ENCODE measurements at places on chromosomes 12 and 14.

DNA sequence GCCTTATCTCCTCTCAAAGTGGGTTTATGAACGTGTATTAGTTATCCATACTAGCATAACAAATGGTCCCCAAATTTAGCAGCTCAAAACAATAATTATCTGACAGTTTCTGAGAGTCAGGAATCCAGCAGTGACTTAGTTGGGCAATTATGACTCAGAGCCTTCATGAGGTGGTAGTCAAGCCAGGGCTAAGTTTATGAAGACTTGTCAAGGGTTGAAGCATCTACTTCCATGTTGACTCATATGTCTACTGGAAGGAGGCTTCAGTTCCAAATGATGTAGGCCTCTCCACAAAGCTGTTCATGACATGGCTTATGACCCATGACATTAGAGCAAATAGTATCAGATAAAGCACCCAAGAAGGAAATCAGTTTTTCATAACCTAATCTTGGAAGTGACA is 73.2 kb downstream of the IPO8 start:
- no peak for DNase-seq

DNA sequence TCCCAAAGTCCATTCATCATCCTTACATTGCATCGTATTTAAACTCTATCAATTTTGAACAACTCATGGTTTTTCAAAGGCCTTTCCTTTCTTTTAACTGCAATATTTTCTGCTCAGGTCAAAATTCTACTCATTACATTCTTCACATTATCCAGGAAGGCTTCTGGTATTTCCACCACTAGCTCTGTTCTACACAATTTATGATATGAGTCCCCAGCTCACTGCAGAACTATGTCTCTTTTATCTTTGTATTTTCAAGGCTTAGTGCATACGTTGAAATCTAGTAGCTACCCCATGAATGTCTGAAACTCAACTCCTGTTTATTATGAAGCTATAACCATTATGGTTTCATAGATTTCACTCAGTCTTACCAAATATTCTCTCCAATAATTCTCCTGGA is 282.9 kb downstream of the DUSP6 start:
- DNase-seq = no peak

DNA sequence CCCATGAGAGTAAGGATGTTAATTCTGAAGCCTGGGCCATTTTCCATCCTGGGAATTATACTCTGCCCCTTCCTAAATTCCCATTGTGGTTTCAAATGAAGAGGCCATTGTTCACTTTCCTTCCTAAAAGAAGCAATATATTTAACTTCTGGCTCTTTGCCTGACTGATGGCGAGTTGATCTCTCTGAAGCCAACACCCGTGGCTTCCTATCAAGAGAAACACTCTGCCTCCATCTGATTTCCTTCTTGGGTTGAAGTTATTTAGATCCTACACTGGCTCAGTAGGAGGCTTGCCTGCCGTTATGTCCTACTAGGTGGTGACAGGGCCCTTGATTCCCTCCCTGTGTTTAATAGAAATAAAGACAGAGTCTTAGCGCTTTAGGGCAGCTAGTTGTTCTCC is 97.4 kb downstream of the PRKCH start:
- DNase-seq = peak; percentile 17

DNA sequence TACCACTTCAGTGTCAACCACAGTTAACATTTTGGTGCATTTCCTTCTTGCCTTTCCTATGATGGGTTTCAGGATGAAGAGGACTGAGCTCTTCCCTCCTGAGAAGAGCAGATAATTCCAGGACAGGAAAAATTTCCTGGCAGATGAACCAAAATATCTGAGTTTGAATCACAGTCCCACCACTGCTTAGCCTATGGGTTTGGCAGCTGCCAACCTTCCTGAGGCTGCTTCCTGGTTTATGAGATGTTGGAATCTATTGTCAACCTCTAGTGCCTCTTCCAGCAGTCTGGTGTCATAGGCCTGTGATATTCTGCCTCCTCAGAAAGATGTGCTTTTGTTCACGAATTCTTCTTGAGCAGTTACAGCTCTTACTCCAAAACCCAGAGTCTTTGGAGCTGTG is 197.4 kb upstream of the FRMD6 start:
- no peak for DNase-seq

DNA sequence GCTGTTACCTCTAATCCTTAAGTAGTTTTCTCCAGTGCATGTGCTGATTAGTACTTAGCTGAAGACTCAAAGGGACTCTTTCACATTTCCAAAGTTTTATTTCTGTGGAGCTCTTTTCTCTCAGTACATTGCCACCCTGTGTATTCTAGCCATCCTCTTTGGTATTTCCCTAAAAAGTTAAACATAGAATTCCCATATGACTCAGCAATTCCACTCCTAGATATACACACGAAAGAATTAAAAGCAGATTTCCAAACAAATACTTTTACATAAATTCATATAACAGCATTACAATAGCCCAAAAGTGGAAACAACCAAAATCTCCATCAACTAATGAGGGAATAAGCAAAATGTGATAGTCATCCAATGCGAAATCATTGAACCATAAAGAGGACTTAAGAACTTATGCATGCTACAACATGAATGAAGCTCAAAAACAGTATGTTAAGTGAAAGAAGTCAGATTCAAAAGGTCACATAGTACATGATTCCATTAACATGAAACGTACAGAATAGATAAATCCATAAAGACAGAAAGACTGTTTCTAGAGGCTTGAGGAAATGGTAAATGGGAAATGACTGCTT is 9.0 kb upstream of the NOVA1 start:
- DNase-seq = no peak

DNA sequence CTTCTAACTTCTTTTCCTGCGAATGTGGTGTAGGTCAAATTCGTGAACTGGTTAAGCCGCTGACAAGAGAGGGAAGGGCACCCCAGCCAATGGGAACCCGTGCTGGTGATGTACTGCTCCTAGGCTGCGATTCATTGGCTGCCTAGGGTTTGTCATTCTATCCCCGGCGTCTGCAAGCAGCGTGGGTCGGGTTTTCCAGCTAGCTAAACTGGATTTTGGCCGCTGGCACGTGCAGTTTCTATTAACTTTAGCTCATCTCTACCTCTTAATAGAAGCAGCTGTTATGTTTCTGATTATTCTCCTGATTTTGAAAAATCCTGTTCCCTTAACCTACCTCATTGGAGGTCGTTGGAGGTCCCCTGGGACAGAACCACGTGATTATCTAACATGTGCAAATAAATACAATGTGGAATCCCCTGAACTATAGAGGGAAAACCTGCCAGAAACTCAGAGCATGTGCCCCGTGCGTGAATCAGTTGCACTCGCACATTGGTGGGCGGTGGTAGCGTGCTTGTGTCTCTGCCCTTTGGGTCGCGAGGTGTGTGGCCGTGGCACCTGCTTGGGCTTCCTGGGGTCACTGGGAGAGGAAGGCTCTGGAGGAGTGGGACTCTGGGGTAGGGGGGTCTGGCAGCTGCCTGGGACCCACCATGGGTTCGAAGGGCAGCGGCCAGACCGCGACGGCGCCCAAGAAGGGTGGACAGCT is 876 bp upstream of the PPM1A start:
- peak; percentile 87 for DNase-seq

DNA sequence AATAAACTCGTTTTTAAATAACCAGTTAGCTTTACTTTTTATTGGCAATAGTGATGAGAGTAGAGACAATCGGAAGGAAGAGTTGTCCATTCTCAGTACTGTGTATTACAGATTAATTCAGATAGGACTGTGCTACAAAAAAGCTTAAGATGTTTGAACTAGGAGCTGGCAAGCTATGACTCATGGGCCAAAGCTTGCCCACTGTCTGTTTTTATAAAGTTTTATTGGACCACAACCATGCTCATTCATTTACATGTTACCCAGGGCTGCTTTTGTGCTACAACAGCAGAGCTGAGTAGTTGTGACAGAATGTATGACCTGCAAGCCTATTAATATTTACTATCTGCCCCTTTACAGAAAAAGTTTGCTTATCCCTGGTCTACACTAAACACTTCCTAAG is 19.4 kb downstream of the GNS start:
- DNase-seq = no peak

DNA sequence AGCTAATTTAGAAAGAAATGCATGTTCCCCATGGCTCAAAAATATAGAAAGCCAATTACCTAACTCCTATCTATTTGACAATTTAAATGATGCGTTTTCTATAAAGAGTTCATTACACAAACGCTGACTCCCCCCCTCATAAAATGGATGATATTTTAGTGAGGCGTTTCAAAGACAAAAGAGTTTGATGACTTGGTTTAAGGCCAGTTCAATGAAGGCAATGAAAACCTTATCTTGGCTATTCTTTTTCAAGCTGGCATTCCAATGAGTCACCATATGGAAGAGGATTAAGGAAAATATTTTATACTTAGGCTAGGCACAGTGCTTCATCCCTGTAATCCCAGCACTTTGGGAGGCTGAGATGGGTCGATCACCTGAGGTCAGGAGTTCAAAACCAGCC is 62.7 kb downstream of the HMGA2 start:
- DNase-seq = no peak

- DNase-seq = no peak
Measured at GRCh38 chr14:93078870-93079269, 36.9 kb downstream of the ITPK1 start.

DNA sequence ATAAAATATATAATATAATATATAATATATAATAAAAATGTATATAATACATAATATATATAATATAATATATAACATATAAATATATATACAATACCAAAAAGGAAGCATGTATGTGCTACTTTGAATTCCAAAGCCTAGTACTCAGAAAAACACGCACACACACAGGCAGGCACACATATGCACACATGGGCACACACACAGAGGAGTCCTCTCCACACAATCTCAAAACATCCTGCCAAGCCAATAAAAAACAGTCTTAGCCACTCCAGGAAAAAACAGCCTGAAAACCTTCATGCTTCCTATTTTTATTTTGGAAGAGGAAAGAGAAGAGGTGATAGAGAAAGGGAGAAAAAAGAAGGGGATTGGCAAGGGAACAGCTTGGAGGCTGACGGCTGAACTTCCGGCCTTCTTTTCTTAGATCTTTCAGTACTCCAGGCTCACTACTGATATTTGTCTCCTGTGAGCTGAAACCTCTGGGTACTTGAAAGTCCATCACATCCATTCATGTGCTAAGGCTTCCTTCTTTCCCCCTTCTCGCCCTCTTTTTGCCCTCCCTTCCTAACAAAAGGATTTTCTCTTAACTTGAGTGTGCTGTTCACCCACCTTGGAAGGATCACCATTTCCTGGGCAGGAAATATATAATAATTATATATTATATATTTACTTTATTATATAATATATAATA is 394.2 kb downstream of the NUAK1 start:
- no peak for DNase-seq

GRCh38 chr12:18470251-18470650 is 208.9 kb downstream of the PIK3C2G start:
- no peak for DNase-seq

- peak; percentile 11 for DNase-seq
Measured at GRCh38 chr12:120688527-120689071, 1.6 kb downstream of the MLEC start.

DNA sequence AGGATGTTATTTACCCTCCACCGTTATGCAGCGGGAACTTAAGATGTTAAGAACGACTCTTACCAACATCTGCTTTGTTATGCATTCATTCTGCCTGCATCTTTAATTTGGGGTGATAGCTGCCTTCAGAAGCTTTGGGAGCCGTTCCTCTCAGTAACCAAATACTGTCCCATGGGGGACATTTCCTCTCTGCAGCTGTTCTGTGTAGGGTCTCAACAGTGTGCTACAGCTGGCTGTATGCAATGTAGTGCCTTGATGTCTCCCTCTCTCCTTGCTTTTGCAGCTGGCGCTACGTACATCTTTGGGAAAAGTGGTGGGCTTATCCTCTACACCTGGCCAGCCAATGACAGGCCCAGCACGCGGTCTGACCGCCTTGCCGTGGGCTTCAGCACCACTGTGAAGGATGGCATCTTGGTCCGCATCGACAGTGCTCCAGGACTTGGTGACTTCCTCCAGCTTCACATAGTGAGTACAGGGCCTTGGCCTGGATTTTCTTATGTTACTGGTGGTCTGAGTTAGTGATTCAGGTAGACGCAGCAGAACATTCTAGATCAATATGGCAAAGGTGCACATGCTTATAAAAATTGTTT is 744.3 kb downstream of the DIO2 start:
- DNase-seq = no peak

DNA sequence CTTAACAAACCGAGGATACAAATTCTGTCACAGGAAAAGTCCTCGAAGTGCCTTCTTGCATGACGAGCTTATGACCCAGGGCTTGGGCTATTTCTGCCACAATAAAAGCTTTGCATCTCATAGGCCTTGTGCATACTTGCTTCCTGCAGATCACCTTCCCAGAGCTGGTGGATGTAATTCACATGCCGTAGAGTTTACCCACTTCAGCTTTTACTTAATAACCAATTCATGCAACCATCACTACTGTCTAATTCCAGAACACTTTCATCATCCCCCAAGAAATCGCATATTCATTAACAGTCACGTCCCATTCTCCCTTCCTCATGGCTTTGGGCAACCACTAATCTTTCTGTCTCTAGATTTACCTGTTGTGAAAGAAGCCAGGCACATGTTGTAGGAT is 9.0 kb upstream of the BDKRB1 start:
- no peak for DNase-seq

- no peak for DNase-seq
Measured at GRCh38 chr12:22348208-22348607, 13.7 kb upstream of the ST8SIA1 start.

- DNase-seq = no peak
Measured at GRCh38 chr12:11031307-11031706, at the start of gene TAS2R31. TAS2R31 (minus strand) TSS chr12:11031407; CDS start chr12:11031335, 72 bp downstream.

DNA sequence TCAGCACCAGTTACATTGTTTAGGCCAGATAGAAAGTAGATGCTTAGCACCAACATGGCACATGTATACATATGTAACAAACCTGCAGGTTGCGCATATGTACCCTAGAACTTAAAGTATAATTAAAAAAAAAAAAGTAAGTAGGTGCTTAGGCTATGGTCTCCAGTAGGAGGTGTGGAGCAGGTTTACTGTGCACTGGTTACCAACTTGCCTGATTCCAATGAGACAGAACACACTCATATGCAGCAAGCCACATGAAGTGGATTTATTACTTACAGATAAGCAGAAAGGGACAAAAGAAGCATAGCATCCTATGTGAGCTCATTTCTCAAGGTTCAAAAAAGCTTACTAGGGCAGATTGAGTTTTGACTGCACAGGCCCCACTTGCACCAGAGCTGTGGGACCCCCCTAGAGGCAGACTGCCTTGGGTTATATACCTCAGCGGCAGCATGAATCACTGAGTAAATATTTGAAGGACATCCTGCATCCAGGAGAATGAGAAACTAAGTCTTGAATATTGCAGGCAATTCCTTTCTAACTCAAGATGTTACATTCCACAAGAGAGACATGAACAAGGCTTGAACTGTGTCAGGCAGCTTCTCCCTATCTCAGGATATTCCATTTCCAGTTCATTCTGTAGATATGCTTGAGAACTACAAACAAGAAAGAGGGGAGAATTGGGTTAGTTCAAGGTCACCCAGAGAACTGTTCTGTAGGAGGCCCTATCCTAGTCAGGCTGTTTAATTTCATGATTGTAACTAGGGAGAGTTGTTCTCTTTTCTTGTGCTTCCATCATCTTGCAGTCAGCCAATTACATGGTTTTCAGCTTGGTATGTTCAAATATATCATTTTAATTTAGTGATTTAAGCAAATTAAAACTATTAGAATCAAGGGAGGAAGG is 30.1 kb downstream of the LRFN5 start:
- DNase-seq = no peak

Data from NCI-H446 (cell line).